Activated T-helper 1 cell treated with anti-CD3 and anti-CD28 coated beads, Interleukin-12 subunit alpha, Interleukin-12 subunit beta, Interleukin-2, Interleukin-4 antibody, amounts not matched to agents 30 ng/mL and 10 ng/mL and 1 ng/mL, durations not matched to agents 14 hours and 24 hours and 36 hours (primary cell): ENCODE measurements at places on chromosomes 4 and X. TPM values are rescaled to one million over a fixed set of nuclear protein-coding genes. Genes with fewer than 3 reads are reported as not detected.

DNA sequence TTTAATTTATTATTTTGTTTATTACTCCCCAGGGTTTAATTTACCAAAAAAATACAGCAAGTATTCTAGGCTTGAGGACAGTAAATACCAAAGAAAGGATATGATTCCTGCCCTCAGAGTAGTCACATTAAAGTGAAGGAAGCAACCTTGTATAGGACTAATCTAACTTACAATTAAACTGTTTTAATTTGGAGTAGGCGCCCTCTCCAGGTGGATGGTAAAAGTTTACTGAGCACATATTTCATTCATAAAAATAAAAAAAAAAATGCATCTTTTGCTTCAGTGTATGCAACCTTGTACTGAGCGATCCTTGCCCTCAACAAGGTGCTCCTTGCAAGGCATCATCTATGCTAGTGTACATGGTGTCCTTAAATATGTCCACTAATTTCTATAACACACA is 72.0 kb upstream of the MAGEB16 start:
- no peaks in the 10 kb centered on the region for H3K36me3 ChIP-seq
- H3K27me3 ChIP-seq = no peaks in the 10 kb centered on the region
- DNase-seq = no peak
- H3K4me3 ChIP-seq = no peak overlapping the region
- H3K27ac ChIP-seq = no peak overlapping the region

DNA sequence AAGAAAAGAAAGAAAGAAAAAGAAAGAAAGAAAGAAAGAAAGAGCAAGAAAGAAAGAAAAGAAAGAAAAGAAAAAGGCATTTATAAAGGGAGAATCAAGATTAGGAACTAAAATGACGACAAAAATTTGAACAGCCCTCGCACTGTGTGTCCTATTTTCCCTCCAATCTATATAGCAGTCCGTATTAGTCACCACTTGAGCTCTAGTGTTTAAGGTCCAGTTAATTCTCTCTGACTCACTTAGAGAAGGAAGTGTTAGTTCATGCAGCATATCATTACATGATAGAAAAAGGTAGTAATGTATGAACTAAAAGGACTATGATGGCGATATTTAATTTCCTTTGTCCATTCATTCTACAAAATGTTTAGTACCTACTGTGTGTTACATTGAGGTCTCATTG is 122.7 kb downstream of the CBLL2 start:
- H3K4me1 ChIP-seq = no peaks in the 10 kb centered on the region
- no peak overlapping the region for H3K4me3 ChIP-seq
- H3K36me3 ChIP-seq = no peaks in the 10 kb centered on the region

Gene GLUD2
- total RNA-seq = 0.67 and 0.71 TPM in 2 replicates

DNA sequence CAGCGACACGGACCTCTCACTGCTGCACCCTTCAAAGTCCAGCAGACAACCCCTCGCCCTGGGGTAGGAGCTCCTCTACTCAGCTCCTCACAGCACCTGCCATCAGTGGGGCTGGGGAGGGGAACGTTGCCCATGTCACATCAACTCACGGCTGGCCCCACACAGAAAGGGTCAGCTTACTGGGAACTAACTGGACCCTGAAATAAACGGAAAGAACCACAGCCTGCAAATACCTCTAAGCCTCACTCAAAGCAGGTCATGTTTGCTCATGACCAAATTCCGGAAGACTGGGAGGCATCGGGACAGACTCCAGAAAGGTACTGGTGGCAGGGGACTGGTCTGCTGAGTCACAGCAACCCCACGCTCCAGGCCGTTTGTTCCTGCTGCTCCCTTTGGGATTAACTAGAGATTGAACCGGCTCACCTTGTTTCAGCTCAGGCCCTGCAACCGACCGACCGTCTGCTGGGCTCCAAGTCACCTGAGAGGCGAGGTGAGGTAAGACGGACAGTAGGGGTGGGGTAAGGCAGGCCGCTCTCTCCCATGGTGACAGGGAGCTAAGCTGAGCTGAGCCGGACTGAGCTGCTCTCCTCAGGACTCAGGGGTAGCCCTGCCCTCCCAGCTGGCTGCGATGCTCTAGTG is 5.6 kb downstream of the G6PD start:
- no peak overlapping the region for H3K4me3 ChIP-seq
- H3K27me3 ChIP-seq = no peaks in the 10 kb centered on the region
- peaks cover 15% of the 10 kb centered on the region for H3K36me3 ChIP-seq
- no peak for DNase-seq

Gene TDO2
- total RNA-seq = not detected in 2 replicates

DNA sequence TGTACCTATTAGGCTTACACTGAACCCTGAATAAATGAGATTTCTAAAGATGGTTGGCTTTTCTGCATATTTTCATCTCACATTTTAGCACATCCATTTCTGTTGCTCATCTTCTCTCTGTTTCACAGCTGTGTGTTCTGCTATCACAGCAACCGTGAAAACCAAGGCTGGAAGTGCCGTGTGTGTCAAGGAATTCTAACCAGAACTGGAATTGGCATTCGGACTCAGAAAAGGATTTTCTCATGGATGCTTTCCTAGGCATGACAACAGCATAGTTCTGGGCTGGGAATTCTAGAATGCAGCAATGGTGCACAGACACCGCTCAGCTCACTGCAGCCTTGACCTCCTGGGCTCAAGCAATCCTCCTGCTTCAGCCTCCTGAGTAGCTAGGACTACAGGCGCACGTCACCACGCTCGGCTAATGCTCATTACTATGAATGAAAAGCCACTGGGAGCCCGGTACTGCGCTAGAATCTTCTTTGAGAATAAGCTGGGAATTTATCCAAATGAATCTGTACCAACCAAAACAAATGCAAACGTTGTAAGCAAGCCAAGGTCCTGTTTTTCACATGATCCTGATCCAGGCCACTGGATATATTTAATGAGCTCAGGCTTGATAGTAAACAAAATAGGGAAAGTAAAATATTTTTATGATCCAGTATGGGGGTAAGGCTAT is 105.2 kb downstream of the RBM47 start:
- peaks cover 8% of the 10 kb centered on the region for H3K4me1 ChIP-seq
- H3K36me3 ChIP-seq = peaks cover 3% of the 10 kb centered on the region
- no peak overlapping the region for H3K27ac ChIP-seq
- no peak for DNase-seq
- H3K4me3 ChIP-seq = no peak overlapping the region

Gene NUDT10
- 0.20 and 0.57 TPM in 2 replicates for total RNA-seq

- no peak overlapping the region for H3K4me3 ChIP-seq
- H3K27me3 ChIP-seq = no peaks in the 10 kb centered on the region
- no peaks in the 10 kb centered on the region for H3K4me1 ChIP-seq
- no peaks in the 10 kb centered on the region for H3K36me3 ChIP-seq
- H3K27ac ChIP-seq = no peak overlapping the region
Observed at GRCh38 chr4:149791851-149792250, 23.8 kb downstream of the IQCM start.

- no peak for DNase-seq
- peaks cover 11% of the 10 kb centered on the region for H3K27me3 ChIP-seq
- no peak overlapping the region for H3K4me3 ChIP-seq
- no peak overlapping the region for H3K27ac ChIP-seq
- H3K36me3 ChIP-seq = no peaks in the 10 kb centered on the region
Observed at GRCh38 chr4:88207171-88207570, 48.7 kb upstream of the ABCG2 start.

DNA sequence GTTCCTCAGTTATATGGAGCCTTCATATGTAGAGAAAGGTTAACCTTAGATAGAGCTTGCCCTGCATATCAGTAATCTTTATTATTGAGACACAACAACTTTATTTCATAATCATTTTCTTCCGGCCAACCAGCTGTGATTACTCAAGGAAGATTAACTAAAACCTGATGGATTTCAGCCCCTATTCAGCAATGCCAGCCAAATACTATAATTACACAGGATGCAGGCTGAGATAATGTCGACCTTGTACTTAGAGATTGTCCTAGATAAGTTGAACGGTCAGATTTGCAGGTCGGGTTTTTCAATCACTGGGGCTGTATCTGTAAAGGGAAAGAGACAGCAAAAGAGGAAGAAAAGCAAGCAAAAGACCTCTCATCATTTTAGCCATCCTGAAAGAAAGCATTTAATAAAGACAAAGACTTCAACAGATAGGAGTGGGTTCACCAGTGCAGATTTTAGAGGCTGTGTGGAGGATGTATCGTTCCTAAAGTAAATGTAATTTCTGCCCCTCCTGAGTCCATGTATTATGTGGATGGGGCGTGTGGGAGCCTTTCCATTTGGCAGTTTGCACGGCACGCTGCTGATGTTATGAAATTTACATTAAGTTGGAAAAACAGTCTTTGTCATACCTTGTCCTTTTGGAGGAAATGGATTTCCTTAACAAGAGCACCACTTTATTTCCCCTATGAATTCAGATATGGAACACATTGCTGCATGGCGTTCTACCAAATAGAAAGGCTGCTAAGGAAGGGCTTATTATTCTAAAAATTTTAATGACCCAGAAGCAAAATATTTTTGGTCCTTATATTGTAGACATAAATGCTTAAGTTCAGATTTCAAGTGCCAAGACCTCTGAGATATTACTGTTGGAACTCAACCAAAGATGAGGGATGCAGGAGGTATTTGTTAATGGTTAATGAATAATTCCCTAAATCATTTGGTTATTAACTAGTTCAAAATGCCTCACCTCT is 496.7 kb downstream of the SPRY1 start:
- no peaks in the 10 kb centered on the region for H3K4me1 ChIP-seq
- H3K27me3 ChIP-seq = no peaks in the 10 kb centered on the region
- no peaks in the 10 kb centered on the region for H3K36me3 ChIP-seq
- no peak overlapping the region for H3K27ac ChIP-seq

DNA sequence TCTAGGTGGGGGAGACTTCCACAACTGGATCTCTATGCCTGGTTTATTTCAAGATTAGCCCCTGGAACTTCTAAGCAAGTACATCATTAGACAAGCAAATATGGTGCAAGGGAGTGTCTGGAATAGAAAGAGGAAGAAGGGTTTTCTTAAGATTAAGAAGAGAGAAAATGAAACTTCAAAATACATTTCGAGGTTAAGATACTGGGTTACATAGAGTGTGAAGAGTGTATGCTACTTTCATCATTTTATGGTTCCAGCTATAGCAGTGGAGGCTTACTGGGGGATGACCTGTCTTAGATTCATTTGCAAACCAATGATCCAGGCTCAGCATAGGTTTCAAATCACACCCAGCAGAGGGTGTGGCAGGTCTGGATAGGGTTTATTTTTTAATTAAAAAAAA is 144.4 kb upstream of the GATB start:
- no peak overlapping the region for H3K27ac ChIP-seq
- no peak for DNase-seq
- peaks cover 4% of the 10 kb centered on the region for H3K36me3 ChIP-seq
- peaks cover 5% of the 10 kb centered on the region for H3K4me1 ChIP-seq
- no peak overlapping the region for H3K4me3 ChIP-seq
- H3K27me3 ChIP-seq = no peaks in the 10 kb centered on the region

Gene ODAPH
- total RNA-seq = 0.54 and 1.4 TPM in 2 replicates

DNA sequence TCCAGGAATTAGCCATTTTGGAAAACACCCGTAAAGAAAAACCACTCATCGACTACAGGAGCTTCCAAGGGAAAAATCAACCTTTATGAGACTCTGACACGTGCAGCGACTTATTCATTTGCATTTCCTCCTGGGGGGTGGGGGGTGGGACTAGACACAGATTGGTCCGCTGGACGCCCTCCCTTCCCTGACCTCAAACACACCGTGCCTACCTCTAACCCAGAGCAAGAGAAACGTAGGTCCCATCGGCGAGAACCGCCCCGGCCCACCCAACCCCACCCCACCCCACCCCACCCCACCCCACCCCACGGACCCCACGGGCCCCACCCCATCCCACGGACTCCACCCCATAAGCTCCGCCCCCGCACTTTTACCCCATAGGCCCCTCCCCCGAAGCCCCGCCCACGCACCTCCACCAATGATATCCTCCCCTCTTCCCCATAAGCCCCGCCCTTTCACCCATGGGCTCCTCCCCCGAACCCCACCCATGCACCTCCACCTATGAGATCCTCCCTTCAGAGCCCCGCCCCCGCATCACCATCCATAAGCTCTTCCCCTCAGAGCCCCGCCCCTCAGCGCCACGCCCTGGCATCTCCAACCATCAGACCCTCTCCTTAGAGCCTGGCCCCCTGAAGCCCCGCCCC is 1.1 kb downstream of the GTPBP6 start:
- H3K27ac ChIP-seq = peak overlapping the region; percentile 91
- H3K36me3 ChIP-seq = peaks cover 10% of the 10 kb centered on the region
- H3K4me1 ChIP-seq = peaks cover 11% of the 10 kb centered on the region
- H3K4me3 ChIP-seq = peak overlapping the region; percentile 86
- no peak for DNase-seq
- H3K27me3 ChIP-seq = peaks cover 2% of the 10 kb centered on the region

DNA sequence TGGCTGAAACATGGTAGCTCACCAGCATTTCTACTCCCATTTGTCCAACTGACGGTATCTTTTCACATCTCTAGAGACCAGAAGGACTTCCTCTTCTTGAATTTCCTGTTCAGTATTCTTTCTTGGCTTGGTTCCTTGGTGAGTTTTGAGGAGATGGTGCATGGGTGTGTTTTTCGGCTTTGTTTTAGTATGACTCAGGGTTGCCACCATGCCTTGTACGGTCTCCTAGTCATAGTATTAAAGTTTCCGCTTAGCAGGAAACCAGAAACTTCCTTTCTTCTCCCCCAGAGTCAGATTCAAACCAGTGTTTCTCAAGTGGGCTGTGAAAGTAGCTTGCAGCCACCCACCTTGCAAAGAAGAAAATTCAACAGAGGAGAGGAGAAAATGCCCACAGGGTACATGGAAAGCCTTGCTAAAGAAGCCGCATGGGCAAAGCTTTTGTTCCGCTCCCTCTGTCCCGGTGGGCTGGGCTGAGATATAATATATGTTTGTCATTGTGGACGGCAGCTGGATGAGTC is 5.7 kb downstream of the CD99 start:
- H3K4me1 ChIP-seq = peaks cover 86% of the 10 kb centered on the region
- no peaks in the 10 kb centered on the region for H3K27me3 ChIP-seq
- peak overlapping the region; percentile 99 for H3K4me3 ChIP-seq

Gene PWWP3B
- total RNA-seq = not detected in 2 replicates

- H3K27ac ChIP-seq = no peak overlapping the region
- no peak for DNase-seq
- no peaks in the 10 kb centered on the region for H3K27me3 ChIP-seq
- H3K36me3 ChIP-seq = no peaks in the 10 kb centered on the region
Observed at GRCh38 chr4:87035881-87036509, 101.2 kb downstream of the AFF1 start.

DNA sequence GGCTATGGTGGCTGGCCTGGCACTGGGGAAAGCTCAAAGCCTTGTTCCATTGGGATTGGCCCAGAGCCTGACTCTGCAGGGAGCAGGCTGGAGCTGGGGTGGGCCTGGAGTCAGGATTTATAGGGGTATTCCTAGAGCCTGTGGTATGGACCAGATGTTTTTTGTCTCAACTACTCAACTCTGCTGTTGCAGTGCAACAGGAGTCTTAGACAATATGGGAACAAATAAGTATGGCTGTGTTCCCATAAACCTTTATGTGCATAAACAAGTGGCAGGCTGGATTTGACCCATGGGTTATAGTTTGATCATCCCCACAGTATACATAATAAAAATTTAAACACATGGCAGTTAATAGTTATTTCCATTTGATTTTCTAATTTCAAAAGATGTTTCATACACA is 557.9 kb upstream of the ARX start:
- H3K4me1 ChIP-seq = no peaks in the 10 kb centered on the region
- DNase-seq = no peak
- no peak overlapping the region for H3K4me3 ChIP-seq
- H3K36me3 ChIP-seq = no peaks in the 10 kb centered on the region
- no peaks in the 10 kb centered on the region for H3K27me3 ChIP-seq
- no peak overlapping the region for H3K27ac ChIP-seq

GRCh38 chr4:151644622-151645021 is 116.2 kb downstream of the GATB start:
- no peaks in the 10 kb centered on the region for H3K36me3 ChIP-seq
- no peak for DNase-seq
- H3K27me3 ChIP-seq = peaks cover 8% of the 10 kb centered on the region
- H3K4me3 ChIP-seq = no peak overlapping the region

GRCh38 chr4:72558655-72559054 is 10.4 kb downstream of the ADAMTS3 start:
- DNase-seq = no peak
- H3K27ac ChIP-seq = no peak overlapping the region
- no peak overlapping the region for H3K4me3 ChIP-seq
- no peaks in the 10 kb centered on the region for H3K27me3 ChIP-seq
